ENCODE measurements at places on chromosomes 4 and X.
A peak's percentile ranks its signal among the peaks of the same experiment; 100 is the strongest.

DNA sequence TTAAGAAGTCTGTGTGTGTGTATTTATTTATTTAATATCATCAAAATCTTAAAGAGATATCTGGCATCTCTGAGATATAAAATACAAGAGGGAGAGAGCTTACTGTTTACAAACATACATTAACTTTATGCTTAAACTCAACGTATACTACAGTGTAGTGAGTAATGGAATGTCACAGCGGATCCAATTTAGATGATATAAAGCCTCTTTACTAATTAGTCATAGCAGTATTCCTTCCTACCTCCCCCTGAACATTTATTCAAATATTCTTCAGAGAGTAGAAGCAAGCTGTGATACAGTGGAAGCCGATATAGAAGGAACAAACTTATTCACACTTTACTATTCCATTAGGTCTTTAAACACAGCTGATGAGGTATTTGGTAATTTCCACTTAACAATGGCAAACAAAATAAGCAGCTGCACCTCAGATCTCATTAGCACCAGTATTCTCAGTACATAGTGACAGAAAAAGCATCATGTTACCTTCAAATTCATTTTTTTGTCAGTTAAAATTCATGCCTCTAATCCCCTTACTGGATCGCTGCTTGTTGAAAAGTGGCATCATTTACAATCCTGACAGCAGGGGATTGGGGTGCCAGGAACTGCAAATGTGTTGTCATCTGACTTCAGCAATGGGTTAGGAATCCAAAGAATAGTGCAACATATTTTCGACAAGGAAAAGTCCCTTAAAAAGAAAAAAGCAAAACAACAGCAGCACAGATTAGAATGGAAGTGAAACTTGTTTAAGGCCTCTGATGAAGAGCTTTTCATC, 658.7 kb upstream of the EPHA5 start:
- no peak for DNase-seq

DNA sequence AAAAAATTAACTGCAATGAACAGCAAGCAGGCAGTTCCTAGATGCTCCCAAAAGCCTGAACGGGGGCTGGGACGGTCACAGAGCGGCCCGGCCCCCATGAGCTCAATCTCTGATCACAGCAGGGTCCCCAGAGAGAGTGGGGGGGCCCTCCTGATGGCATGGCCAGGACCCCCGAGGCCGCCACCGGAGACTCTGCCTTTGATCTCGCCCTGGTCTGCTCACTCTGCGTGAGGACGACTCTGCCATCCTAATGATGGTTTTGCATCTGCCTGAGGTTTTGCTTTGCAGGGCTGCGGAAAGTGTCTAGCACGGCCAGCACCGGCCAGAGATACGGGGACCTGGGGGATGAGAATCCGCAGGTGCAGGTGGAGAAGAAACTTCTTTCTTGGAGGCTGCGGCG, 103.8 kb downstream of the SHOX start:
- DNase-seq, result no peak

DNA sequence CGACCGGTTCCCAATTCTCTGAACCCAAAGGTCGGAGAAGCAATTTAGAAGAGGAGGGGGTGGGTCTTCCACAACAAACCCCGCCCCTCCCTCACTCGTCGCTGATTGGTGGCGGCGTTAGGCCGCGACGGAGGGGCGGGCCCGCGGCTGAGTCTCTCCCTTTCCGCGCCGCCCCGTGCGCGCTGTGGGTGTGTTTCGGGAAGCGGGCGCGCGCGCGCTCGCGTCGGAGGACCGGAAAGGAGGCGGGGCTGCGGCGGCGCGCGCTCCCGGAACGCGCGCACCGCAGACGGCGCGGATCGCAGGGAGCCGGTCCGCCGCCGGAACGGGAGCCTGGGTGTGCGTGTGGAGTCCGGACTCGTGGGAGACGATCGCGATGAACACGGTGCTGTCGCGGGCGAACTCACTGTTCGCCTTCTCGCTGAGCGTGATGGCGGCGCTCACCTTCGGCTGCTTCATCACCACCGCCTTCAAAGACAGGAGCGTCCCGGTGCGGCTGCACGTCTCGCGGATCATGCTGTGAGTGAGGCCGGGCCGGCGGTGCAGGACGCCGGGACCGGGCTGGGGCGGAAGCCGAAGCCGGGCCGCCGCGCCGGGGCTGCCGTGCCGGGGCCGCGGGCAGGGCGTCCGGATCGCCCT, at the start of gene SPCS3:
Gene SPCS3, plus strand, starts transcription at position 263 of the 636 bp plus-strand sequence. Its CDS starts 111 bp downstream, at position 374.
- DNase-seq, result peak; percentile 94

DNA sequence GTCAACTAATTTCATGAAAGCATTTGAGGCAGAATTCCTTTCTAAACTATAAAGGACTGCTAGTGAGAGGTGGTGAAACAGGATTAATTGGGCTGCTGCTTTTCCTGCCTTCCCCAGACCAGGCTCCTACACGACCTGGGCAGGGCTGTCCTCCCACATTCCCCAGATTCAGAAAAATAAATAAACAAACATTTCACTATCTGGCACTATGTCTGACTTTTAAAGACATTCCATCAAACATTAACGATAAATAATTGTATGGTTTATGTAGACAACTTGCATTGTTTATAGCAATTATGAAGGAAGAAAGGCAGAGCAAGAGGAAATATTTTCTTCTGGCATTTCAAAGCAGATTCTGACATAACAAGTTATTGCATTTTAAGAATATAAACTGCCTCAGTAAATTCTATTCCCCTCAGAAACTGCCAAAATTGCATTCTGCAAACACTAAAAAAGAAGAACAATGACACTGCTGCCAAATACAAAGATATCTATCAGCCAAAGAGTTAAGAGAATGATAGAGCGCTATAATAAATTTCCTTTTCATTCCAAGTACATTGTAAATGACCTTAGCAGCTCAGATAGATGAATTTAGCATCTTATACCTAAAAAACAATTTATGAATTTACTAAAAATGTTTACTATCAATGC, 214.7 kb upstream of the INTU start:
- no peak for DNase-seq

DNA sequence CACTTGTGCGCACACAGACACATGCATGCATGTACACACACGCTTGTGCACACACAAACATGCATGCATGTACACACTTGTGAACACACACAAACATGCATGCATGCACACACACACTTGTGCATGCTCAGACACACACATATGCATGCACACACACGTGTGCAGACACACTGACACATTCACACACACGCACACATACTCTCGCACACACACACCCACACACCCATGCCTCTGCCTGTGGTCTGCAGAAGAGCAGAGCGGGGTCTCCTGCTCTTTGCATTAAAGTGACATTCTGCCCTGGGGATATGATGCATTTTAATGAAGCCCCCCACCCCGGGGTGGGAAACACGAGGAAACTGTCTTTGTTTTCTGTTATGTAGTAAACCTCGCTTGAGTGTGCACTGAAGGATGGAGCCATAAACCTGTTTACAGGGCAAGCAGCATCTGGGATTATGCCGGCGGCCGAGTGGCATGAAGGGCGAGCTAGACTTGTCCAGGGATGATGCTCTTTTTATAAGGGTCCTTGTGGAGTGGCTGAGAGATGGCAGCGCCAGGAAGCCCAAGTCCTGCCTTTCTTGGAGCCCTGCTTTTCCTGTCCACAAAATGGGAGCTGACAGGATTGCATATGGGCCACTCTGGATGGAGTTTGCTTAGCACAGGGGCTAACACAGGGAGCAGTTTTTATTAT, 17.8 kb downstream of the PSAPL1 start:
- no peak for DNase-seq

- DNase-seq, result no peak
Observed at GRCh38 chrX:13868591-13868990, 51.7 kb upstream of the GPM6B start.

GRCh38 chrX:106481341-106481740, 130.4 kb upstream of the RADX start:
- no peak for DNase-seq

DNA sequence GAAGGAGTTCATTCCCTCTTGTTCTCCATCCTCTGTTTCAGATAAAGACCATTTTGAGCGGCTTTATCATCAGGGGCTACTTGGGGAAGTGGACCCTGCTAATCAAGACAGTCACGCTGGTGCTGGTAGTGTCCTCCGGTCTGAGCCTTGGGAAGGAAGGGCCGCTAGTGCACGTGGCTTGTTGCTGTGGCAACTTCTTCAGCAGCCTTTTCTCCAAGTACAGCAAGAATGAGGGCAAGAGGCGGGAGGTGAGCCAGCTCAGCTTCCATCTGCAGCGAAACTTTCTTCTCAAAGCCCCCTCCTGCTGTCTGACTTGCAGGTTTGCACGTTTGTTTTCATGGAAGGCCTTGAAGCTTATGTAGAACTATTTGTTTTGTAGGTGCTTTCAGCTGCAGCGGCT, 49.5 kb downstream of the CLCN4 start:
- no peak for DNase-seq

DNA sequence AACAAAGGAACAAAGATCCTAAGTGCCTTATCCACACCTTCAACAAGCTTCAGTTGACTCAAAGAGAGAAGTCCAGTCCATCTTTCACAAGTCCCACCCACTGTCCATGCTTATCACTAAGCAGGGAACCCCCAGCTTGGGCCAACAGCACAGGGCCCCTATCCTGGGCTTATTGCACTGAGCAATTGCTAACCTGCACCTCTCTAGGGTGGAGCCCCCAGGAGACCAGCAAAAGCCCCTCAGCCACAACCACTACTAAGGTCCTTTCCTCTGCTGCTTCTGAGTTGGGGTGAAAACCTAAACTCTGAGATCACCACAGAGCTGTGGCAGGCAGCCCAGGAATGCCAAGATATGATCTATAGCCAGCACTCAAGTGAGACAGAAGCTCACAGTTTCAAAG, 96.7 kb upstream of the PBDC1 start:
- no peak for DNase-seq

DNA sequence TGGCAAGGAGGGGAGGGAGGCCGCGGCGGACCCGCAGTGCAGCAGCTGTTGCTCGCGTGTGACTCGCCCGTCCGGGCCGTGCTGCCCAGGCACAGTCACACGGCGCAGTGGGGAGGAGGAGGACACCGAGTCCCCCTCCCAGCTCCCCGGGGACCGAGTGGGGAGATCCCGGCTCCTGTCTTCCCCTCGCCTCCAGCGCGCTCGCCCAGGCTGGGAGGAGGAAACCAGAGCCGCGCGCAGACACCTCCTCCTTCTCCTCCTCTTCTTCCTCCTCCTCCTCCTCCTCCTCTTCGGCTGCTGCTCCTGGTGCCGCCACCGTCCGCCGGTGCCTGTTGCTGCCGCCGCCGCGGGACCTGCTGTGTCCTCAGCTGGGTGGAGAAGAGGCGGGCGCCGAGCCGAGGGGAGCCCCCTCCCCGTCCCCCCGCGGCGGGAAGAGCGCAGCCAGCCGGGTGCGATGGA, at the start of gene TBC1D1:
Gene TBC1D1, plus strand, starts transcription at position 284 of the 459 bp plus-strand sequence. CDS start 11,012 bp downstream, outside the sequence.
- DNase-seq, result no peak

DNA sequence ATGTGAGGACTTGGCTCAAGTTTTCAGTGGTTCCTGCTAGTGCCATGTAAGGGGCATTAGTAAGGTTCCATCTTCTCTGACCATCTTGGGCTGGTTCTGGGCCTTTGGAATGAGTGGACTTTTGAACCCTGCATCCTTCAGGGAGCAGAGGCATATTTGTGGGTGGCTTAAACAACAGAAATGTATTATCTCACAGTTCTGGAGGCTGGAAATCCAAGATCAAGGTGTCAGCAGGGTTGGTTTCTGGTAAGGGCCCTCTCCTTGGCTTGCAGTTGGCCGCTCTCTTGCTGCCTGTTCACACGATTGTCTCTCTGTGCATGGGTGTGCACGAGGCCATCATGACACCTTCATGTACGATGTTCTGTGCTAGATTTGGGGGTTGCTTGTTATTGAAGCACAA, 21.3 kb downstream of the CCKAR start:
- no peak for DNase-seq

DNA sequence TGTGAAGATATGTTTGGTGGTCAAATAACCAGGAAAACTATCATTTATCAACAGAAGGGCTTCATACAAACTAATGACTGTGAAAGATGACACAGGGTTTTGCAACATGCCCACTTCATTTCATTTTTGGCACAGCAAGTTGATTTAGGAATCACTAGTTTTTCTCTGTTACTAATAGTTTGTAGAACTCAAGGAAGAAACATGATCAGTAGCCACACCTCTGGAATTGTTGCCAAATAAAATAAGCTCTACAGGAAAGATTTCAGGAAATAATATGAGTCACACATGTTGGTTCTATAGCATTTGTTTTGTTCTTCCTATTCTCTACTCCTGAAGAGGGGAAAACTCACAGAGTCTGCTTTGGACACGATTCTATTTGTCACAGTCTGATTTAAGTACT, 255.4 kb downstream of the TLL1 start:
- DNase-seq, result no peak

- DNase-seq, result no peak
Observed at GRCh38 chrX:18010253-18010652, 149.2 kb upstream of the RAI2 start.
